ENCODE measurements at places on chromosomes 7 and 10. TPM values are rescaled to one million over a fixed set of nuclear protein-coding genes. Genes with fewer than 3 reads are reported as not detected.

Gene MINDY3
- 34.6 TPM for total RNA-seq

DNA sequence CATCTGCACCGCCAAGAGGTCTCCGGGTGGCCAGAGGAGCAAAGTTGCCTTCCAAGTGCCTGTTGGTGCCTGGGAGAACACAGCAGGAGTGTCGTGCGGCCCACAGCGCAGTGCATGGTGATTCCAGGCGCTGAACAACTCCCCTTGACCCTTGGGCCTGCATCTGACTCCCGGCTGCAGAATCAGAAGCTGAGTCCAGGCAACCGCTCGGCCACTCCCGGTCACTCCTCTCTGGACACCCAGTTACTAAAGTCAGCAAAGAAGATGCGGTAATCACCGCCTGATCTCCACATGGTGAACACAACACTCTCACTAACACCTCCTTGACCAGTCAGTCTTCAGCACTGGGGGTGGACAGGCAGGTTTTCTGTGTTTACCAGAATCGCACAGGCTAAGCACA lies 35.5 kb downstream of the SCD start:
- DNase-seq: no peak

- no peak for DNase-seq
Measured at GRCh38 chr7:47601119-47601880, 19.4 kb upstream of the TNS3 start.

DNA sequence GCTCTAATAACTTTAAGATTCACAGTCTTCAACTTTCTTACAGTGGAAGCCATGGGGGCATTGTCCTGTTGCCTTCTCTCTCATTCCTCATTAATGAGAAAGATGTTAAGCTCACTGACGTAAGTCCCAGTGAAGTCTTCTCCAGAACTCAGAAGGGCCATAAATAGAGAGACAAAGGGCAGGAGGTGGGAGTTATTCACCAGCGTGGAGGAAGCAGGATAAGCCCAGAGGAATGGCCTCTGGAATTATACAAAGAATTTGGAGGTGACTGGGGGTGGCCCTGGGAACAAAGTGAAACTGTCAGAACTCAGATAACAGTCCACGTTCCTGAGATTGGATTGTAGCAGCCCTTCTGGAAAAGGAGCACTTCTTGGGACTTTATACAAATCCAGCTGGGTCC lies 52.4 kb downstream of the SORBS1 start:
- no peak for DNase-seq

GRCh38 chr7:42628054-42628453 lies 283.8 kb downstream of the C7orf25 start:
- DNase-seq: peak; percentile 28

DNA sequence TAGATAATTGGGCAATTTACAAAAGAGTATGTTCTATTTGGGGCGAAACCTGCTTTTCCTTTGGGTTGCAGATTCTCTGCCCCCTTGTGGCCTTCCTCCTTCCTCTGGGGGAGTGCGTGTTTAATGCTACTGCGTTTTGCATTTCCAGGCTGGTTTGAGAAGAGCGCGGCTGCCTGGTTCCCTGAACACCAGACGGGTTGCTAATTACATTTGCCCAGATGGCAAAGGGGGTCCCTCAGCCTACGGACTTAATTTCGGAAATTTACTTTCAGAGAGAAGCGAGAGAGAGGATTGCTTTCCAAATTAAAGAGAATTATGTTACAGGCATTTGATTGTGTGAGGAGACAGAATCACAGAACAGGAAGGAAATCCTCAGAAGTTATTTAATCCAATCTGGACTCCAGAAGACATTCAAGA lies 91.9 kb upstream of the JAZF1 start:
- no peak for DNase-seq

Gene MYOZ1
- 122 TPM for total RNA-seq

Gene AKR1C3
- 2.6 TPM for total RNA-seq

Gene NOS3
- 3.5 TPM for total RNA-seq

Gene ICA1
- 14.9 TPM for total RNA-seq

- DNase-seq: no peak
Measured at GRCh38 chr10:71644307-71645180, 75.0 kb downstream of the C10orf105 start.

Gene MARCHF5
- 20.8 TPM for total RNA-seq

Gene HYAL4
- not detected for total RNA-seq

- DNase-seq: no peak
Measured at GRCh38 chr10:6755781-6756460, 175.8 kb upstream of the PRKCQ start.

- no peak for DNase-seq
Measured at GRCh38 chr7:123601530-123601929, at the start of gene ASB15. ASB15 (plus strand) TSS chr7:123601821; CDS start chr7:123614503, 12,682 bp downstream.

DNA sequence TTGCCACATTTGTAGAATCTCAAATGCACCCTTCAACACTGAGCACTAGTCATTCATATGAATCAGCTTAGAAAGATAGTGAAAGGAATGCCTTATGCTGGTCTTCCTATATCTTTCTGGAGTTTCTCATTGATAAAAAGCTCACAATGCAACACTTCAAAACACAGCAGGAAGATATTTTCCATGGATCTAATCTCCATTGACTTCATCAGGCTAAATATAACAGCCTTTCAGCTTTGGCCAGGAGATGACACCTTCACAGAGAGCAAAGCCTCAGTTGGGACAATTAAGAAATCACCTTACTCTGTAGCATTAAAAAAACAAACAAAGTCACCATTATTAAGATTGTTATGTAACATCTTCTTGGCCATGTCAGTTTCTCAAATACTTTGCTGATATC lies 6.7 kb downstream of the NRP1 start:
- DNase-seq: no peak

Gene NPY4R2
- 0.49 TPM for total RNA-seq

DNA sequence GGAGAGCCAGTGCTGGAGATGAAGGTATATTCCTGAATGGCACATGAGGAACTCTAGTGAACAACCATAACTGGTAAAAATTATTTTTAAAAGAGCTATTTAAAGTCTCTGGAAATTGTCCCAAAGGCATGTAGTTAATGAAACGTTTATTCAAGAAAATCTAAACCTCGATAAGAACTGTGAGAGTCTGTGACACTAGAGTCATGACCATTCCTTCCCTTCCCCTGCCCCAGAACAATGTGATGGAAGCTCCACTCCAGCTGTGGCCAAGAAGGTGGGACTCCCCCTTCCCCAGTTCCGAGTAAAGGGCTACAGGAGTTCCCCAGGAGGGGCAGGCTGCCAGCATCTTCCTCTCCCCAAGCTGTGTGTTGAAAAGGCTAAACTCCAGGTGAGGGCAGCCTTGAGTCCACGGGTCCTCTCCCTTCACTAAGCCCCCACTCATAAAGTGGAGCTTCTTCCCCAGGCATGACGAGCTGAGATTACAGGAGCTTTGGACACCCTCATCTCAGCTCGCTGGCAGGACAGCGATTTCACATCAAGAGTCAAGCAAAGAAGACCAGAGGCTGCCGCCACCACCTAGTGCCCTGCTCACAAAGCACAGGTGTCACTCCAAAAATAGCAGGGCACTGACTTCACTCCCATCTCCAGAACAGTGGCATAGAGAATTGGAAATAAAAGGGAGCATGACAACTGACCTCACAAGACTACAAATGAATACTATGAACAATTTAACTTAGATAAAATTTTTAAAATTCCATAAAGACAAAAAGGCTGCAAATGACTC lies 68.5 kb downstream of the NHLRC2 start:
- DNase-seq: no peak

GRCh38 chr7:81158189-81158588 lies 239.3 kb upstream of the SEMA3C start:
- no peak for DNase-seq

DNA sequence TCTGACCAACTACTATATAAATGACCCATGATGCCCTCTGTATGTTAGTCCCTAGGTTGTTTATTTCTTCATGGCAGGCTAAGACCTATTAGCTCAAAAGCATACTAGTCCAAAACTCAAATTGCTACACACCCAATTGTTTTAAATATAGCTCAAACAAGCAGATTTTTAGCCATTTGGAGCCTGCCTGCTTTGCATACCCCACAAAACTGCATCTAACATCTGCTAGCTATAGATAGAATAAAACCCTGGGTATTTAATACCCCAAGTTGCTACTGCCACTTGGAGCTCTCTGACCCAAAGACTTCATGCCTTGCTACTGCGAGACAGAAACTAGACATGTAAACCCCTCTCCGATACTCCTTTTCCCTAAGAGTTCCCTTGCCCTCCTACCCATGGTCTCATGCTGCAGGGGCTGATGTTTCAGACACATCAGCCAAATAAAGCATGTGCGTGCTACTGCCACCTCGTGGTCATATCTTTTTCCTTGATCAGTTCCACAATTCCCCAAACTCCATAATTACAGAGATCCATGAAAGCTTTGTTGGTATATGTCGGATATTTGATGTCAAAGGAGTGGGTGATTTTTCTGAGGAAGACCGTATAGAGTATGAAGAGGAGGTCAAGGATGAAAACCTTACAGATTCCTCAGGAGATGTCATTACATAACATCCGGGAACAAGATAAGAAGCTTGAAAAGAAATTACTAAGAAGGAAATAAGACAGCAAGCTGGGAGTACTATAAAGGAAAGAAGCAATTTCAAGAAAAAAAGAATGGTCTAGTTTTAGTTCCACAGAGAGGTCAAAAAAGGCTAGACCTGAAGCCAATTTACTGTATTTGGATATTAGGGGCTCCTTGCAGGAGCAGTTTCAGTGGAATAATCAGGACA lies 386.6 kb downstream of the SH2D4B start:
- peak; percentile 12 for DNase-seq

DNA sequence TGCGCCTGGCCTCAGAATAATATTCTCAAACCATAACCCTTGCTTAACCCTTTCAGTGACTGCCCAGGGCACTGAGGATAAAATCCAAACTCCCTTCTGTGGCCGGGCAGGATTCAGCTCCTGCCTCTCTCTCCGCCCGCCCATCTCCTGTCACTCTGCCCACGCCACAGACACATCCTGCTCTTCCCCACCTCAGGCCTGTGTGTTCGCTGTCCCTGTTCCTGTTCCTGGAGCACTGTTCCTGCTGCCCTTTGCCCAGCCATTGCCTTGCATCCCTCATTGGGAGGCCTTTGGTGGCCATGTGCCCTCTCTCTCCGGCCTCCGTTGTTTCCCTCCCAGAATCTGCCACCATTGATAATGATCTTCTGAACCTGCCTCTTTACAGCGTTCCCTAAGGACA lies 108.8 kb downstream of the SH3PXD2A start:
- no peak for DNase-seq

Gene SLC35B4
- 5.7 TPM for total RNA-seq

DNA sequence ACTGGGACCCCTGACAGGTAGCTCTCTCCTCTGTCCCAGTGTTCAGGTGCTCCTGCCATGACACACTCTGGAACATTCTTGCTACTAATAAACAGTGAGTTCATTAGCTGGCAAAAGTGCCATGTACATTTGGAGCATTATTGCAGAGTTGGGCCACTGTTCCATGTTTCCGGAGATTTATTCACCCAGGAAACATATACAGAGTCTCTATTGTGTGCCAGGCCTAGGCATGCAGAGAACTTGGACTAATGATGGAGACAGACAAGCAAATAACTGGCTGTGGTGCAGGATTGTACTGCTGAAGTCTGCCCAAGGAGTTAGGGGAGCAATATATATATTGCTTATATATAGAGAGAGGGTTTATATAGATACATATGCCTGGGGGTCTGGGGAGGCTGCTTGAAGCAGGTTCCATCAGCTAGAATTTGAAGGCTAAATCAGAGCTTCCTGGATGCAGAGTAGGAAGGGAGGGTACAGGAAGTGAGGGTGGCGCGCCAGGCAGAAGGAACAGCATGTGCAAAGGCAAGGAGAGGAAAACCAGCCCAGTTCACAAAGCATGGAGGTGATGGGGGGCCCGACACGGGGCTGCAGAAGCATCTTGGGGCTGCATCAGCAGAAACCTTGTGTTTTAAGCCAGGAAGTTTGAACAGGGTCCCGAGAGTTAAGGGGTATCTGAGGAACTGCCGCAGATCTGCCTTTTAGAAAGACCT lies 22.7 kb upstream of the EEPD1 start:
- DNase-seq: no peak

- no peak for DNase-seq
Measured at GRCh38 chr7:114141415-114141814, 222.6 kb upstream of the PPP1R3A start.
